ENCODE measurements at places on chromosomes 3 and 15. TPM values are rescaled to one million over a fixed set of nuclear protein-coding genes. Genes with fewer than 3 reads are reported as not detected.

Gene PRKAR2A
- 46.6 TPM for total RNA-seq

Gene CCDC9B
- total RNA-seq = 16.6 TPM

Gene LMCD1
- total RNA-seq = 2.9 TPM

- no peak for DNase-seq
Observed at GRCh38 chr3:125072749-125073389, 17.1 kb upstream of the HEG1 start.

- DNase-seq = no peak
Observed at GRCh38 chr3:134001251-134001650, 28.5 kb downstream of the SLCO2A1 start.

DNA sequence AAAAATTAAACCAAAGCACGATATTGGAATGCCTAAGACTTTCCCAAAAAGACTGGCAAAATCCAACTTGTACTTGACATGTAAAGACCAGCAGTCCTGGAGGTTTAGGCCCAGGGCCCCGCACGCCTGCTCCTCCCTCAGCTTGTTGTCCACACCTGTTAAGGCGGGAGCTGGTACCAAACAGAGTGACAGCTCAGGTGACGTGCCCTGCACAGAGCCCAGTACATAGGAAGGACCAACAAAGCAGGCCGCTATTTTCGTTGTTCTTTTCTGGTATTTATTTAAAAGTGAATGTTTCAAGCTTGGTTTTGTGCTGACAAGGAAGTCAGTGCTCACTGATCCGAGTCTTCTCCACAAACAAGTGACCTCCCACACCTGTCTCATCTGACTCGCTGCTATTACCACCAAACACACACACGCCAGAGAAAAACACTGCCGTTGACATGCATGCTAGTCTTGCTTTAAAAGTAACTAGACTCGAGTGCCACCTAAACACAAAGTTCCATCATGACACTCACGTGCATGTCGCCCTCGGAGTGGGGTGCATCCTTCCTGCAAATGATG lies 50.2 kb downstream of the HERC2 start:
- no peak for DNase-seq

DNA sequence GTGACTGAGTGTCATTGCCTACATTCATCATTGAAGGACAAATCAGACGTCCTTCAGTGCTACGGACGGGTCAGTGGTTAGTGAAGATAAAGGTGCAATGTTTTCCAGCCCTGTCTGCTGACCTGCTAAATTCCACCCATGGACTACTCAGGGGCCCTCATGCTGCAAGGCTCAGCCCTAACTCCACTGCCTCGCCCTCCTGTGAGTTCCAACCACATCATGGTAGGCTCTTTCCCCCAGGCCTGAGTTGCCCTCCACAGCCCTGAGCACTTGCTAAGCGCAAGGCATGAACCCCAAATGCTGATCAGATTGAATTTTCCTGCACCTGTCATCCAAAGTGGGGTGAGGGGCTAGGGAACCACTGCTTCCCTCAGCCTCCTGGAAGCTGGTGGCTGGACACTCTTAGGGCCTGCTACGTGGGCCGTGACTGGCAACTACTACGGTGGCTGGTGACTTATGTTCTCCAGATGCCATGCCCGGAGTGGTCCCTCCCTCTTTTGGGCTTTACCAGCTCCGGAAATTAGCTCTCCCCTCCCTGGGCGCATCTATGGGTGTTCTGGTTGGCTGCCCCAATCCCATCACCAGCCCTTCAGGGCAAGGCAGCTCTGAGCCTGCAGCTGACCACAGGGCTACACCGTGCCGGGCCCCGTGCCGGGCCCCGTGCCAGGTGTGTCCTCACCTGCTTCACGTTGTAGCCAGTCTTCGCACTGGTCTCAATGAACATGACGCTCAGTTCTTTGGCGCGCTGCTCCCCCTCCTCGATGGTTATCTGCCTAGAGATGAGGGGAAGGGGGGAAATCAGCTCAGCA lies 32.1 kb downstream of the SRPRB start:
- no peak for DNase-seq

DNA sequence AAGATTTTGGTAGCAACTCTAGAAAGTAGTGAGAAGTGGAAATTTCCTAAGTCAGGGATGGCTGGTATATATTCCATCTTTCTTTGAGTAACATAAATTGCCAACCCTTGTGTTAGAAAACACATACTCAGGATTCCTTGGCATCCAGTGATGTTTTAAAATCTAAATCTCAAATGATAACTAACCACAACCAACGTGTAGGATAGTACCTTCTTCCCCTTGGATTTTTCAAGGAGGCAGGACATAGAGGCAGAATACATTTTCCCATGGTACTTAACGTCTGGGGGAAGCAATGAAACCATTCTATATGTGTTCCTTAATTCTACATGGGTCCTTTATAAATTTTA lies 93.4 kb downstream of the WDR76 start:
- no peak for DNase-seq

DNA sequence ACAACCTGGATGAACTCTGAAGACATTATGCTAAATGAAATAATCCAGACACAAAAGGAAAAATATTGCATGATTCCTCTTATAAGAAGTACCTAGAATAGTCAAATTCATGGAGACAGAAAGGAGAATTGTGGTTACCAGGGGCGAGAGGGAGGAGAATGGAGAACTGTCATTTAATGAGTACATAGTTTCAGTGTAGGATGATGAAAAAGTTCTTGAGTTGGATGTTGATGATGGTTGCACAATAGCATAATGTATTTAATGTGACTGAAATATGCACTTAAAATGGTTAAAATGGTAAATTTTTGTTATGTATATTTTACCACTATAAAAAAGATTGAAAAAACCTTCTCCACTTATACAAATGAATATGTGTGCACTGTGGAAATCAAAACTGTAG lies 469.6 kb downstream of the MAGI1 start:
- DNase-seq = no peak

- DNase-seq = no peak
Observed at GRCh38 chr15:59611276-59612260, at the start of gene GCNT3. Gene GCNT3, plus strand, starts transcription at chr15:59611783. Its CDS starts 6,456 bp downstream, at chr15:59618239.

- DNase-seq = no peak
Observed at GRCh38 chr3:154050766-154051165, 70.4 kb upstream of the ARHGEF26 start.

- peak; percentile 71 for DNase-seq
Observed at GRCh38 chr15:57522148-57522547, 69.6 kb upstream of the MYZAP start.

GRCh38 chr3:179473565-179473964 lies 22.3 kb upstream of the GNB4 start:
- no peak for DNase-seq

GRCh38 chr3:16583551-16583950 lies 21.7 kb downstream of the DAZL start:
- DNase-seq = no peak

DNA sequence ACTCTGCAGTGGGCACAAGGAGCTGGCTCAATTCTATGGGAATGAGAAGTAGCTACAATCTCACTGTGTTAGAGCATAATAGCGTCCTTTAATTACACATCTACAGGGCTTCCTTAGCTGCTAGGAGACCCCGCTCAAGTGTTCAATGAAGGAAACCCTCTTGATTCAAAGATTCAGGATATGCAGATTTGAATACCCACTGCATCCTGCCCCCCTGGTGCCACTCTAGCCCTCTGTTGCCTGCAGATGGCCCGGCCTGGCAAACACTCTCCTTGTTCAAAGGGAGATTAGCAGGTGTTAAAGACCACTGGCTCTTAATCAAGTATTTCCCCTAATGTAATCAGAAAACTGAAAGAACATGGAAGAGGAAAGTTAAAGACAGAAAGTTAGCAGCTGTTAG lies 356.6 kb downstream of the VGLL3 start:
- no peak for DNase-seq

DNA sequence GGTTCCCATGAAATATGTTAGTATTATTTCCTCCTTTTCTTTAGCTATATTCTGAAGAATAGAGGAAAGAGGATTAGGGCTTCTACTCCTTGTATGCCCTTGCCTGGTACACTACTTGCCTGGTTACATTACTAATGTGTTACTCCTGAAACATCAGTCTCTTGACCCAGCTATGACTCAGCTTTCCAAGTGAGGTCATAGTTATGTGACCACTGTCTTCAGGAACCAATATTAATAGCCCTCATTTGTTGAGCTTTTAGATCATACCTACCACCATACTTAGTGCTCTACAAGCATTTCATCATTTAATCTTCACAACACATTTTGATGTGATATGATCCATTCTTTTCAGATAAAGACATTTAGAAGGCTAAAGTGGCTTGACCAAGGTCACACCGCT lies 60.3 kb downstream of the CMSS1 start:
- no peak for DNase-seq

DNA sequence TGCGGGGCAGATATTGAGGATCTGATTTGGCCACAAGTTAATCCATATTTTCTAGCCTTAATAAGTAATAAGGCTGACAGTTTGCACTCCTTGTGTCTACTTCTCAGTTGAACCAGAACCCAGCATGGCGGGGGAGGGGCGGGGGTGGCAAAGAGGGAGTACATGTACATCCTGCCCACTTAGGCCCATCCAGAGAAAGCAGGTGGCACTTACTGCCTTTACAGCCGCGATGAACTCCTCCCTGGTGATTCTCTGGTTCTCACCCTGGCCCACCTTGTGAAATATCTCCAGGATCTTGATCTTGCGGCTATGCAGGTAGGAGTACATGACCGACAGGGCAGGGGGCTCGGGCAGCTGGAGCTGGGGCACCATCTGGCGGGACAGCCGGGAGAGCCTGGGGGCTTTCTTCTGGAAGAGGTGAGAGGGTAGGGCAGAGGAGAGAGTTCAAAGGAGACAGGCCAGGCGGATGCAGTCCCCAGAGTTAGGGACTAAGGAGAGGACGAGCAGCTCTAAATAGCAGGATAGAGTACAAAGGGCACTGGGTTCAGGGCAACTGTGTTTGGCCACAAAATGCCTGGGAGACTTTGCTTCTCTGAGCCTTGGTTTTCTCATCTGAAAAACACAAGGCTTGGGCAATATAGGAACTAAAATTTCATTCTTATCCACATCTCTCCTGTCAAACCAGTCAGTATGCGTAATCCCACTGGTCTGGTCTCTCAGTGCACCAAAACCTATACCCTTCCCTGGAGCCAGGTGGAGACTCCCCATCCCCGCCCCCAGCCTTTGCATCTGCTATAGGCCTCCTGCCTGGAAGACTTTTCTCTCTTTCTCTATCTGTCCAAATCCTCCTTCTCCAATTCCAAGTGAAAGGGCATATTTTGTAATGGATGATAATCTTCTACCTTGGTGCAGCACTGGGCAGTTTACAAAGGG lies 10.1 kb downstream of the EFCAB12 start:
- DNase-seq = no peak

GRCh38 chr3:186427627-186428281 lies 65.7 kb upstream of the DGKG start:
- no peak for DNase-seq

DNA sequence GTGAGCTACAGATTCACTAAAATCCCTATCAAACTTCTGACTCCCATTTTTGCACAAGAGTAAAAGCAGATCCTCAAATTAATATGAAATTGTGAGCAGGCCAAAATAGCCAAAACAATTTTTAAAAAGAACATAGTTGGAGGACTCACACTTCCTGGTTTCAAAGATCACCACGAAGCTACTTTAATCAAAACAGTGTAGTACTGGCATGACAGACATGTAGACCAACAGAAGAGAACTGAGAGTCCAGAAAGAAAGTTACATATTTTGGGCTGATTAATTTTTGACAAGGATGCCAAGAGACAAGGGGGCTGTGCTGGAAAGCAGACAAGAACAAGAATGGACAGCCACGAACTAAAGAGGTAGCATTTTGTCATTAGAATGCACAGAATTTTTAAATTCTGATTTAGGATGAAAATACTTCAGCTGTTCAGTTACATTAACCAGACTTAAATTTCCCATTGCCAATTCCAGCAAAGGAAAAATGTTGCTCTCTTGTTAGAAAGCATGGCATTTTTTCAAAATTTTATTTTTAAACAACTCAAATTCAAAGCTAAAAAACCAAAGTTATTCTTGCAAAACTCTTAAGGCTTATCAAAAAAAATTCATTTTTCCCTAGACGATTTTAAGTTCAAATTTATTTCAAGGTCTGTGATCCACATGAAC lies 14.0 kb downstream of the RYK start:
- DNase-seq = no peak

GRCh38 chr3:14801668-14802380 lies 16.9 kb upstream of the FGD5 start:
- no peak for DNase-seq
